ENCODE measurements at places on chromosomes 11 and 22.

GRCh38 chr11:31797190-31798056 is 13.7 kb downstream of the PAX6 start:
- DNase-seq = no peak

DNA sequence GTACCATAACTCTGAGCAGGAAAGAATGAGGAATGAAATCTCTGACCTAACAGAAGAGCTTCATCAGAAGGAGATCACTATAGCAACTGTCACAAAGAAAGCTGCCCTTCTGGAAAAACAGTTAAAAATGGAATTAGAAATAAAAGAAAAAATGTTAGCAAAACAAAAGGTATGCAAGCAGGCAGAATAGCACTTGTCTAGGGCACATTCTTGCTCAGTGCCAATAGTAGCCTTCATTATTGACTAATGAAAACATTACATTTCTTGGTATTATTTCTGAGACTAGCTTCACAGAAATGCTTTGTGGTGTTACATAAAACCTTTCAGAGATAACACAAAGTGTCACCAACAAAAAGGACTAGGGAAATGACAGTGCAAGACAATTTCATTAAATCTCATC is 63.9 kb downstream of the DEUP1 start:
- no peak for DNase-seq

DNA sequence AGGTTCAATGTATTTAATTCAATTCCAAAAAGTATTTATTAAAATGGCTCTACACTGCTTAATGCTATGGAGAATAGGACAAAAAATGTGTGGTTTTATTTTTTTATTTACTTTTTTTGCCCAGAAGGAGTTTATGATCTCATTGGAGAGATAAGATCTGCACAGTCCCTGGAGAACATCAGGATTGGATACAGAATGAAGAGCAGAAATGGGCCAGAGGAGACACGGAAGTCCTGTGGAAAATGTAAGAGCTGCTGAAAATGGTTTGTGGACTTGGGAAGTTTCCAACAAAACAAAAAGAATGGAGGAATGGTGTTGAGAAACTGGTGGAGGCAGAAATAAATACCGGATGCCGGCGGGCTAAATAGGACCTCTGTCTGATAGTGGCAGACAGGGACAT is 554.6 kb downstream of the OPCML start:
- DNase-seq = no peak

DNA sequence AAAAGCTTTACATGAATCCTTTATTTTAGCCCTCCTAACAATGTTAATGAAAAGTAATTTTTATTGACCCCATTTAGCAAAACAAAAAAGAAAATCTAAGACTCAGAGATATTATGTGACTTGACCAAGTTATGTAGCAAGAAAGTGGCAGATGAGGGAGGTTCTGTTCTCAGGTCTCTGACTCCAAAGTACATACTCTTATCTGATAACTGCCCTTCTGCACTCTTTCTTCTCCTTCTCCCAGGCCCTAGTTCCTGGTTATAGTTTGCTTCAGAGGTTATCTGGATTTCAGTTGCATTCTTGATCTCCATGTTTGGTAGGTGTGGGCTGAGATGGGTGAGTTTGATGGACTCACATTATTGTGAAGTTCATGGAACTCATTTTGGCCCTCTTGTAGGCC is 4.5 kb downstream of the OR9Q2 start:
- DNase-seq = no peak

DNA sequence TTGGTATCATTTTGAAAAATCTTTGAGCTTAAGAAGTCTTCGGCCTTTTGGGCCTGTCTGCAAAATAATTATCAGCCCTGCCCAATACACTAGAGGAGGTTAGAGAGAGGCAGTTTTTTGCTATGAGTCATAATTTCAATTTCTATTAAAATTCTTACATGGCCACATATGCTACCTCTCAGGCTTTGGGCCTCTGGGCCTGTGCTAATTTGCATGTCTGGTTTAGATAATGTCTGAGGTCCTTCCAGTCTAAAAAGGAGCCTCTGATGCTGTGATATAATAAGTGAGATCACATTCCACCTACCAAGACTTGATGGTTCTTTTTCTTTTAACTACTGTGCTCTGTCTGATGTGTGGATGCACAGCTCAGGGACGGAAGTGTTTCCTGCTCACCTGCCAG is 70.8 kb downstream of the KCNJ1 start:
- DNase-seq = no peak

GRCh38 chr11:46672381-46672839 is 28.0 kb downstream of the ARHGAP1 start:
- DNase-seq = no peak

- no peak for DNase-seq
These were observed 370.1 kb downstream of the OPCML start for GRCh38 chr11:133162227-133162626.

GRCh38 chr11:45641961-45642360 is 23.5 kb downstream of the CHST1 start:
- no peak for DNase-seq

DNA sequence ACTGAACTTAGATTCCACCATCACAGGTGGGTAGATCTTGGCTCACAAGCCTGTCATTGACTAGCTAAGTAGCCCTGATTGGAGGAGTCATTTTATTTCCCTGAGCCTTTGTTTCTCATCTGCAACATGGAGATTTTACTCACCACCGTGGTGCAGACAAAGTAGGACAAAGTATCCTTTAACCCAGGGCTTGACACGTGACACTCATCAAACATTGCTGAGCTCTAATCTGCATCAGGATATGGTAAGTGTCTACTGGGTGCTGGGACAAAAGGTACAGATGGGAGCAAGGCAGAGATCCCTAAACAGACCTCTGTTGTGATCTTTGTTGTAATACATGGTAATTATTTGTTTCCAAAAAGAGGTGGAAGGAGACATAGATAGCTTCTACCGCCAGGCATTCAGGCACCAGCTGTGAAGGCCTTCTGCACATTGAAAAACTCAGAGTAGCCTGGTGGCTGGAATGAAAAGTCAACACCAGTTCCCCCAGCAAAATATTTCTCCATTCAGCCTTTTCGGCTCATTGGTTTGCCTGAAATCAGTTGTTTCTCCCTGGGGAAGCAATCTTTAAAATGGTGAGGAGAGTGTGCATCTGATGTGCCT is 18.3 kb upstream of the MICAL2 start:
- no peak for DNase-seq

DNA sequence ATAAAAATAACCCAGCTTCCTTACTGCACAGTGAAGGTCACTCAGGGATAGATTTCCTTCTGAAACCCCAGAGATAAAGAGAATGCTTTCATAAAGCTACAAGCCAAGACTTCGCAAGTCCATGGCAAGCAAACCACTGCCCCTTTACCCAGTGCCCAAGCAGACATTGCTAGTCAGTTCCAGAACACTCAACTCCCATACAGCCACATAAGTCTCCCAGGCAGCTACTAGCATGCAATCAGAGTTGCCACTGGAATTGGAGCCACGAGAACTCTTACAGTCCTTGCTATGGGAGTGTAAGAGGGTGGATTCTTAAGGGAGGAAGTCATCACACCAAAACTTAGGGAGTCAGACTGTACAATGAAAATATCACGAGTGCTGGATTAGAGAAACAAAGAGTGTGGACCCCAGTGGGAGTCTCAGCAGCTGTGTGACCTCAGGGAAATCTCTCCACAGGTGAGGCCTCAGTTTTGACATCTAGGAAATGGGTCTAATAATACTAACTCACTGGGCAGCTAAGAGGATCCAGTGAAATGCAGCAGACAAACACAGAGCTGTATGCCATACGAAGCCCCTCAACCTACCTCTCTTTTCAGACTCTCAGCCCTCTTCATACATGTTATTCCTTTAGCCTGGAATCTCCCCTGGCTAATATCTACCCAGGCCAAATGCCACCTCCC is 526.6 kb downstream of the MN1 start:
- DNase-seq = no peak

DNA sequence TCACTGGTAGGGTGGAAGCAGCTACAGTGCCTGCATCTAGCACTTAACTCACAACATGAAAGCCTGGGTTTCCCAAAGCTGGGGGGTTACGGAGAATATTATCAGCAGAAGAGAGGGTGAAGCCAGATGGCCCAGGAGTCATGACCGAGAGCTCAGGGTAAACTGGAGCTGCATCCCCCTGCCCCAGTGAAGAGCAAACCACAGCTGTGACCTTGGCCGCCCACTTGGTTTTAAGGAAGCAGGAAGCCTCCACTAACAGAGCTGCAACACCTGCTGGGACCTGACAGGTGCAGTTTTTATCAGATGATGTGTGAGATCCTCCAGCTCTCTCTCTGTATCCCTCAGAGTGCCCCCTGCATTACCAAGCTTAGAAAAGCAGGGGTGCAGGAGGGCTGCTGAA is 20.9 kb downstream of the TCP11L1 start:
- no peak for DNase-seq

DNA sequence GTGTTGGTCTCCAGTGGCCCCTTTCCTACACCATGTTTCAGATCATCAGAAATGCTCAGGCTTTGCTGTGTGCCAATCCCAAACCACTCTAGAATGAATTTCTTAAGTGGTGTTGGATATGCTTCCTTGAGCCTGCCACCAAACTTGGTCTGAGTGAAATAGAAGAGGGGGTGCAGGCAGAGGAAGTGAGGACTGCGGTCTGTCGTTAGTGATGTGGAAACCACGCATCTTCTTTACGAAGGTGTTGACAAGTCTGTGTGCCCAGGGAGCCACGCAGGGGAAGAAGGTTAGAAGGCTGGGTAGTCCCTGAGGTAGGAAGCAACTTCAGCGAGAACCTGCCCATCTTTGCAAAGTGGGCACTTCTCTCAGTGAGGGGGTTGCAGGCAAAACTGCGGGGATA is 187.4 kb upstream of the NAV2 start:
- DNase-seq = no peak

DNA sequence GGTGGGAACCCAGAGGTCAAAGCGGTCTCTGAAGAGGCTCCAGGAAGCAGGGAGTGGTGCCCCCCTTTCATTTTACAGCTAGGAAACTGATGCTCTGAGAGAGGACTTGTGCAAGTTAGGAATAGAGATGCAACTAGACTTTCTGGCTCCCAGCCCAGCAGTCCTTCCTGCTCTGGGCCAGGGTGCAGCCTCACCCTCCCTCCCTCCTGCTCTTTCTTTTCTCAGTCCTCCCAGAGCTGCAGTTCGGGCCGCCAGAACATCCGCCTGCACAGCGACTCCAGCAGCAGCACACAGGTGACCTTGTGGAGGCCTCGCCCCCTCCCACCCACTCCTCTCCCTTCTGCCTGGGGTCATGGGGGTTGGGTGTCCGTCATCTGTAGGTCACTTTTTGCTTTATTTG is 51.5 kb downstream of the LHFPL7 start:
- DNase-seq = no peak

DNA sequence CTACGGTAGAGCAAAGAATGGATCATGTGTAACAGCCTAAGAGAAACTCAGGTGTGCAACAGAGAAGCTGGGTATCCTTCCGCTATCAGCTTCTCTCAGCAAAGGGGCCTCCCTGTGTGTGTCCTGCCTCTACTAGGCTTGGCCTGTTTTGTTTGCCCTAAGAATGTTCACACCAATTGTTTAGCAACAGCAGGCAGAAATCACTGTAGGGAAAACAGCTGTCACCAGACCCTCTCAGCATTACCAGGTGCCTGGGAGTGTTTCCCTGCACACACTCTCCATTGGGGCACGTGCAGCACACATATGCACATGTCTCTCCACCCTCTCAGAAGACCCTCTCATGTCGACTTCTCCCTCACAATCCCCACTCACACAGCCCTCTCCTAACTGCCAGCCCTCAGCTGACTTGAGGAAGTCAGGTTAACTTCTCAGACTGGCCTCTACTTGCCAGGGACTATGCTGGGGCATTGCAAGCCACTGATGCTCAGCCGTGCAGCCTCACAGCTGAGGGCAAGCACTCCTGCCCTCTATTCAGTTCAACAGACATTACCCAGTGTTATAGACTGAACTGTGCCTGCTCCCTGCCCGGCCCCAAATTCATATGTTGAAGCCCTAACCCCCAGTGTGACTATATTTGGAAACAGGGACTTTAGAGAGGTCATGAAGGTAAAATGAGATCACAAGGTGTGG is 97.6 kb downstream of the TRIM29 start:
- no peak for DNase-seq

- no peak for DNase-seq
These were observed 35.7 kb downstream of the CLMP start for GRCh38 chr11:123159183-123159857.

GRCh38 chr11:46477136-46477535 is 85.6 kb upstream of the CHRM4 start:
- no peak for DNase-seq

DNA sequence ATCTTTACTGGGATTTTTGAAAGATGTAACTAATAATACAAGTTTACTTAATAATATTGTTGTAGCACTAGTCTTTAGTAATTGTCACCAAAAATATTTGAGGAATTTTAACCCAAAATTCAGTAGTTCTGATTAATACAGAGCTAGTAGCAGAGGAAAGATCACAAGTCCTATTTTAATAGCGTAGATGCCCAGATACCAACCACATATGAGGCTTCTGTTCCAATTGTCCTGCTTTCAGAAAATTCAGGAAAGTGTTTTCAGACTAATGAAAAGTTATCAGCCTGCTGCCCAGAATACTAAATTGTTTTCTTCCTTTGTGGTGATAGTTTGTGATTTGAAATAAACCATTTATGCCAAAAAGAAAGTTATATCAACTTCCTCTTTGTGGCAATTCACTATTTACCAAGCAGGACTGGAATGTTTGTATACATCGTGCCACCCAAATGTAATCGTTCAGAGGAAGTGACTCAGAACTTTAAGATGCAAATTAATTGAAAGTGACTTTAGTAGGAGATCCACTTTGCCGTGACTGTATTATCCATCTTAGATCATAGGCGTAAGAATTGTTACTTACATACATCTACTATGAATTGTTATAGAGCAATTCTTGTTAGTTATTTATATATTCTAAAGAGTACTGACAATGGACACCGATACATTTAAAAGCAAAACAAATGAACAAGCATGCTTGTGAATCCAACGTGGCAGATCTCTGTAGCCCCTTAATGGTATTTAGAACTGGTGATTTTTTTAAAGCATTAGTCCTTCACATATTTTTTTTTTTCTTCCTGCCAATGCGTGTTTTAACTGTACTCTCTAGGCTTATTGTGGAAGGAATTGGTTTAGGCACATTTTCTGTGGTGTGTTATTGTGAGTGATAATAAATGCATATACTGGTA is 231.0 kb downstream of the DDX10 start:
- no peak for DNase-seq

- no peak for DNase-seq
These were observed 5.1 kb upstream of the TIRAP start for GRCh38 chr11:126277780-126278179.

Data from erythroblast (primary cell).